Activated naive CD4-positive, alpha-beta T cell treated with anti-CD3 and anti-CD28 coated beads for 36 hours (primary cell): ENCODE measurements at places on chromosomes 5 and 9. TPM values are rescaled to one million over a fixed set of nuclear protein-coding genes. Genes with fewer than 3 reads are reported as not detected.

PCDHB16 gene
- not detected for total RNA-seq

GRCh38 chr5:39934830-39935229 is 510.1 kb upstream of the DAB2 start:
- DNase-seq, result no peak

DNA sequence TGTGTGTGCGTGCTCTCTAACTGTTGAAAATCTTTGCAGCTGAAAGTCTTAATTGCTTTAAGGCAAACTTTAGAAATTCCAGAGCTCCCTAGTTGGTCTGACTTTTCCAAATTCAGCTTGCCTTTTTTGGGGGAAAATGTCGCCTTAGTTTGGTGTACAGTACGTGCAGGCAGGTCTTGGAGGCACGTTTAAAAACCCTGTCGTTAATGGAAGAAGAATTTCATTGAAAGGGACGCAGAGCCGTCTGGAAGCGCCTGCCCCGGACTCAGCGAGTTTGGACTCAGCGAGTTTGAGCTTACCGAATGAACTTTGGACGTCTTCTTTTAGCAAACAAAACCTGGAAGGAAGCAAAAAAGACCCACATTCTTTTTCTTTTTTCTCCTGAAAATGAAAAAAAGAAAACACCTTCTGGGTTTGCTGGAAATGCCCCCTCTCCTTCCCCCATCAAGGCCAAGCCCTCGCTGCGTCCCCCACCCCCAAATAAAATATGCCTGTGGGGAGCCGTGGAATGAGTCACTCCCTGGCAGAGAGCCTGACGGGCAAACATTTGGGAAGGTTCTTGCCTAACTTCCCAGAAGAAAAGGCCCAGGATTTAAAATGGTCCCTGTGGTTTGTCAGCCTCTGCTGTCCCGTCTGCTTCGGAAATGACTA is 1.5 kb downstream of the NEK6 start:
- no peak for DNase-seq

GRCh38 chr5:167937635-167937998 is 353.8 kb upstream of the WWC1 start:
- DNase-seq, result no peak

DNA sequence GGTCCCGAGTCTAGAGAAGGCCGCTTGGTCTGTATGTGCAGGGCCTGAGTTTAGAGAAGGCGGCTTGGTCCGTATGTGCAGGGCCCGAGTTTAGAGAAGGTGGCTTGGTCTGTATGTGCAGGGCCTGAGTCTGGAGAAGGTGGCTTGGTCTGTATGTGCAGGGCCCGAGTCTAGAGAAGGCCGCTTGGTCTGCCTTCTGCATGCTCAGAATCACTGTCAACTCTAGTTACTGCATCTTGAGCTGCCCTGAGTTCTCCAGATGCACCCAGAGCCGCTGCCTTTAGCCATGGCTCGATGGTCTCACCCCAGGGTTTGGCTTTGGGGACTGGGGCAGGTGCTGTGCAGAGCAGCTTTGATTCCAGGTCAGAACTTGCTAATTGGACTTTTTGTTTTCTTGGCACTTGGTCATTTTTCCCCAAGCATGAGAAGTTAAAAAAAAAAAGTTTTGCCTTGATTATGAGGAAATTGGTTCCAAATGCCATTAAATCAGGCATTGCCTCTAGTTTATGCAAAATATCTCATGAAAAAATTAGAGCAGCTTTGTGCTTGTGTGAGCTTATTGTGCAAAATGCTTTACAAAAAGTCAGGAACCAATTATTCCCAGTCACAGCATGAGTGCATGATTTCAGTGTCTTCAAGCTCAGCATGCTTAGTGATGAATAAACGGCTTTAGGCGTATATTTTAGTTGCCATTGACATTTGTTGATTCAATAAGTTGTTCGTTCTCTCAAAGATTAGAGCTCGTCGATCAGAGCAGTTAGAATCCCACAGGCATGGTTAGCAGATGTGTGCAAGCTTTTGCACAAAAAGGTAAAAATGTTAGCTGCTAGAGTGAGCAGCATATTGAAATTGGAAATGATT is 25.4 kb upstream of the EXOC3 start:
- no peak for DNase-seq
